ENCODE measurements at places on chromosomes 2 and 18.

GRCh38 chr2:63023444-63023843, 27.2 kb upstream of the OTX1 start:
- peak; percentile 23 for DNase-seq

- no peak for DNase-seq
Measured at GRCh38 chr2:130754811-130755210, 529 bp upstream of the AMER3 start.

DNA sequence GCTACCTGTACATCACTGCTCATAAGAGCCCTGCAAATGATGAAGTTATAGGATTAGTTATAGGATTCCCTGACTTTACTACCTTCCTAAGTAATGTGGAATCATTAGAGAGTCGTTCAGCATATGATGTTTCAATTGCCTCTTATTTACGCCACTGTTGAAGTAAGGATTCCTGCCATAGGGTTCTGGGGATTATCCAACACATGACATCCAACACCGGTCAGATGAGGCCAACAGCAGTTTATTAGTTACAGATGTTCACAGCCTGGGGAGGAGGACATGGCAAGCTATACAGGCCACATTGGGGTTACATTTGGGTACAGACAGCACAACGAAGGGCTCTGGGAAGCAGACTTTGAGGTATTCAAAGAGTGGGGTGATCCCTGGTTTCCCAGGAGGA, 134.1 kb upstream of the MC4R start:
- peak; percentile 53 for DNase-seq

DNA sequence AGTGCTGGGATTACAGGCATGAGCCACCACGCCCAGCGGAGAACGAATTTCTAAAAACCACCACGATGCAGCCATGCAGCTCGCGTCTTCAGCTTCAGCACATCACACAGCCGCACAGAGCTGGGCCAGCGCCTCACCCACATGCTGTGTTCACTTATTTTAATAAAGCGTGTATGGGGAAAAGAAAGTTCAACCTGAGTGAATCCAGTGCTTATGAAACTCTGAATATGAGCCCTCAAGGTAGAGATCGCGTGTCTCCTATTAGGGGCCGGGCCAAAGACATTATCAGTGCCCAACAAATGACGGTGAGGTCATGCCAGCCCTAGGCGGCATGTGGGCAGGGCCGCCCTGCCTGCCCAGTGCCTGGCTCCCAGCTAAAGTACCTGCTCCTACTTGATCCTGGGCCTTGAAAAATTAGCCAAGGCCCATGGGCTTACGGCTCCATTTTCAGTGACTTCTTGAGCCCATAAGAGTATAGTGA, 44.3 kb downstream of the SPRED2 start:
- no peak for DNase-seq

- DNase-seq = no peak
Measured at GRCh38 chr2:163687217-163687616, 48.6 kb downstream of the FIGN start.

GRCh38 chr18:5601188-5601624, 57.4 kb upstream of the EPB41L3 start:
- no peak for DNase-seq

DNA sequence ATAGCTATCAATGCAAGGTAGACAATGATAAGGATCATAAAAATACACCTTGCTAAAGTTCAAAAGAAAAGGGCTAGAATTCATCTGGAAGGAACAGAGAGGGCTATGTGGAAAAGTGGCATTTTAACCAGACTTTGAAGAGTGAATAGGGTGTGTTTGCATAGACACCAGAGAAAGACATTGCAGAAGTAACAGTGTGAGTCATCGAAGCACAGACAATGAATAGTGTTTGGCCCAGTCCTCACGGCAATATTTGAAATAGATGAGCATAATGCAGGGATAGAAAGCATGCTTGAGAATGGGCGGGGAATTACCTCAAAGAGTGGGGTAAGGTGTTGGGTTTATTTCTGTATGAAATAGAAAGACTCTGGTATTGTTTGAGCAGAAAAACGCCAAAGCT, 24.2 kb downstream of the MYT1L start:
- no peak for DNase-seq

- DNase-seq = no peak
Measured at GRCh38 chr2:105738658-105739241, 6.0 kb upstream of the NCK2 start.

DNA sequence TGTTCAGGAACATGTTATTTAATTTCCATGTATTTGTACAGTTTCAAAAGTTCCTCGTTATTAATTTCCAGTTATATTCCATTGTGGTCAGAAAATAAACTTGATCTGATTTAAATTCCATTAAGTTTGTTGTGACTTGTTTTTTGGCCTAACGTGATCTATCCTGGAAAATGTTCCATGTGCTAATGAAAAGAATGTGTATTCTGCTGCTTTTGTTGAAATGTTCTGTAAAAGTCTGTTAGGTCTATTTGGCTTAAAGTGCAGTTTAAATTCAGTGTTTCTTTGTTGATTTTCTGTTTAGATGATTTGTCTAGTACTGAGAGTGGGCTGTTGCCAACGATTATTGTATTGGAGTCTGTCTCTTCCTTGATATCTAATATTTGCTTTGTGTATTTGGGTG, 148.0 kb downstream of the UBR3 start:
- DNase-seq = no peak

GRCh38 chr2:118858485-118859156, 11.2 kb upstream of the EN1 start:
- DNase-seq = no peak

- peak; percentile 32 for DNase-seq
Measured at GRCh38 chr18:43751203-43751602, 473.9 kb upstream of the SYT4 start.

- no peak for DNase-seq
Measured at GRCh38 chr18:69895066-69896047, 52.3 kb downstream of the CD226 start.

- DNase-seq = no peak
Measured at GRCh38 chr2:5454051-5454390, 238.2 kb upstream of the SOX11 start.

- DNase-seq = no peak
Measured at GRCh38 chr2:1976112-1976511, 231.8 kb upstream of the PXDN start.

DNA sequence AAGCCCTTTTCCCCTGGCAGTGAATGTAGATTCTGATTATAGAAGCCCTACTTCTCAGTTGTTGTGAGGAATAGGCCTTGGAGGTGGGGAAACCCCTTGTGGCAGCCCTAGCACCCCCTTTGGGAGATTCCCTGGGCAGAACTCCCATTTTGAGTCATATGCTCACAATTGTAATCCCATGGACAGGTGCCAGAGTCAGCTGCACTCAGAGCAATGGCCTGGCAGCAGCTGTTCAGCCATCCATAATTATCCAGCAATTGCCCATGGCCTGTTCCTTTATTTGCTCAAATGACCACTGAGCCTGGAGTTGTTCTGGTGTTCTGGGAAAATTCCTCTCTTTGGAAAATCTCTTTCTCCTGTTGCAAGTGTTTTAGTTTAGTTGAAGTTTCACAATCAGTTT, 71.7 kb downstream of the PTRHD1 start:
- DNase-seq = peak; percentile 64

DNA sequence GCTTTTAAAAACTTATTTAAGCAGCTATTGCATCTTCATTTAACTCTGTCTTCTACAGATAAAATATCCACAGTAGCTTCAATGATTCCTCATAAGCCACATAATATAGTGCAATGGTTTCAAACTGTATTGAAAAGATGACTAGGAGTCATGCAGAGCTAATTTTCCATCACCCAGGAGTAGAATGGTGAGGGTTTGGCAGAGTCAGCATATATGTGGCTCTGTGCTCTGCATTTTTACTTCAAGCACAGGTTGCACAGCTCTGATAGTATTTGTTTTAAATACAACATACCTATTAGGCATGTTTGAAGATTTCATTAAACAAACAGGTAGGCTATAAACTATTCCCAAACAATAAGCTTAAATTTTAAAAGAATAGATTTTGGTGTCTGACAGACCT, 731.9 kb upstream of the VRK2 start:
- DNase-seq = no peak

DNA sequence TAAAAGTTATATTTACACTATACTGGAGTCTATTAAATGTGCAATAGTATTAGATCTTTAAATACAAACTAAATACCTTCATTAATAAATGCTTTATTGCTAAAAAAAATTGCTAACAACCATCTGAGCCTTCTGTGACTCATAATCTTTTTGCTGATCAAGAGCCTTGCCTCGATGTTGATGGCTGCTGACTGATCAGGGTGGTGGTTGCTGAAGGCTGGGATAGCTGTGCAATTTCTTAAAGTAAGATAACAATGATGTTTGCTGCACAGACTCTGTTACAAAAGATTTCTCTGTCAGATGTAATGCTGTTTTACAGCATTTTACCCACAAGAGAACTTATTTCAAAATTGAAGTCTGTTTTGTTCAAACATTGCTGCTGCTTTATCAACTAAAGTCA, 421.4 kb upstream of the CYRIA start:
- no peak for DNase-seq

GRCh38 chr2:237290261-237290660, 123.7 kb downstream of the COL6A3 start:
- DNase-seq = peak; percentile 80

- DNase-seq = no peak
Measured at GRCh38 chr2:74739129-74739528, 85.1 kb downstream of the SEMA4F start.

DNA sequence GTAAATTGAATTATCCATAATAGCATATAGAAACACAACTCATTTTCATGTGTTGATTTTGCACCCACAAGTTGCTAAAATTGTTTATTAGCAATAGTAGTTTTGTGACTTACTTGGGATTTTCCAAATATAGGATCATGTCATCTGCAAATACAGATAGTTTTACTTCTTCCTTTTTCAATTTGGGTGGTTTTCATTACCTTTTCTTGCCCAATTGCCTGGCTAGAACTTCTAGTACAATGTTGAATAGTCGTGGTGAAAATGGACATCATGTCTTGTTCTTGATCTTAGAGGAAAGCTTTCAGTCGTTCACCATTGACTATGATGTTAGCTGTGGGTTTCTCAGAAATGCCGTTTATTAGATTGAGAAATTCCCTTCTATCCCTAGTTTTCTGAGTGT, 60.2 kb upstream of the TCF7L1 start:
- DNase-seq = no peak

- no peak for DNase-seq
Measured at GRCh38 chr2:236691799-236692167, 122.2 kb downstream of the ACKR3 start.

DNA sequence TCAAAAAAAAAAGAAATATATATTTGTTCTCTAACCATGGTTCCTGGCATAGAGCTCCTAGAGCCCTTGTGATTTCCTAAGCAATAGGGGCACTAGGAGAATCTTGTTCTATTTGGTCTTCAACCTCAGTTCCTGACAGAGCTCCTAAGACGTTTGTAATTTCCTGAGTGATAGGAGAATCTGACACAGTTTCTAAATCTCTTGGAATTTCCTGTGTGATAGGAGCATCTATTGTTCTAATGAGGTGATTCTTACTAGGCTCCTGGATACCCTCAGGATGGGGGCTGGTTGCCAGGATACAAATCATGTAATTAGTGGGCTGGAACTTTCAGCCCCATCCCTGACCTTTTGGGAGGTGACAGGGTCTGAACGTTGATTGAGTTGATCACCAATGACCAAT, 245.8 kb downstream of the ZEB2 start:
- no peak for DNase-seq

GRCh38 chr2:11213090-11213638, 57.9 kb downstream of the SLC66A3 start:
- peak; percentile 69 for DNase-seq

DNA sequence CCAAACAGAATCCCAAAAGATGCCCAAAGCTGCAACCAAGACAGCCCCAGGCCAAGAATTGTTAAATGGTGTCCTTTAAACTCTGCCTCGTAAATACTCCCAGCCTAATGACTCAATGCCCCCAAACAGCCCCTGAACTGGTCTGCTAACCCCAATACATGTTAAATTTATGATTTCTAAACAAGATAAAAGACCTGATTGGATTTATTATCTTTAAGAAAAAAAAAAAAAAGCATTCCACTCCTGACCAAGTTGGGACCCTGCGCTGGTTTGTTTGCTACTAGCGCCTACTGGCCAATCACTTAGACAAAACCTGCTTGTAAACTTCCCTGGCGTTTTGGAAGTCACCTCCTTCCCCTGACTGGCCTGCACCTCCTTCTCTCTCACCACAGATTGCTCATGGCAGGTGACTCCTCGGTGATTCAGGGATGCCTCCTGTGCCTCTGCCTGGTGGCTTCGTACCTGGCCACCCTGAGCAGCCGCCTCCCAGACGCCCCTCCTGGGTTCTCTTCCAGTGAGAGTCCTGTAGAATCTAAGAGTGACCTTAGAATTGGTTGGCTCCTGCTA, 121.3 kb downstream of the BCL11A start:
- no peak for DNase-seq

DNA sequence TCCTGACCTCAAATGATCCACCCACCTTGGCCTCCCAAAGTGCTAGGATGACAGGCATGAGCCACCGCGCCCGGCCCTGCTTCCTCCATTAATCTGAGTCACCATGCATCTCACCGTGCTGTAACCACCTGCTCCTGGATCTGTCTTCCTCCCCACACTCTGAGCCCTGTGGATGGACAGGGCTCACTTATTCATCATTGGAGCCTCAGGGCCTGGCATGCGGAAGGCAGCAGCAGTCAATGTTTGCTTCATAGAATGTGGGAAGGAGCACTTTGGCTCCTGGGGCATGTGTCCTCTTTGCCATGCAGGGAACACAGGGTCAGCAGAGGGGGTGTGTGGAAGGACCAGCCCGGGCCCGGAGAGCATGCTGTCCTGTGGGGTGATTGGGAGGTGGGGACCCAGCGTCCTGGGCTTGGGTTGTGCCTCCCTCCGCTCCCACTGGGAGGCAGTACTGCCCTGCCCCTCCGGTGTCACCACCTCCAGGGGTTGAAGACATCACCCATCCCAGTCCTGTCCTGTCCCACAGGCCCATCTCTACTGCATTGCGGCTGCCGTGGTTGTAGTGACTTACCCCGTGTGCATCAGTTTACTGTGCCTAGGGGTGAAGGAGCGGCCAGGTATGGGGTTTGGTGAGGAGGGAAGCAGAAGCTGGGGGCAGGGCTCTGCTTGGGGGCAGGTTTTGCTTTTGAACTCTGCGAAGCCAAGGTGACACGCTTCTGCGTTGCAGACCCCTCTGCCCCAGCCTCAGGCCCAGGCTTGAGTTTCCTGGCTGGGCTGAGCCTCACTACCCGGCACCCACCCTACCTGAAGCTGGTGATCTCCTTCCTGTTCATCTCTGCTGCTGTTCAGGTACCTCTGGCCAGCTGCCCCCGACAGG, 11.5 kb downstream of the MFSD2B start:
- no peak for DNase-seq

GRCh38 chr2:237235383-237236095, 149.8 kb downstream of the COPS8 start:
- peak; percentile 69 for DNase-seq

DNA sequence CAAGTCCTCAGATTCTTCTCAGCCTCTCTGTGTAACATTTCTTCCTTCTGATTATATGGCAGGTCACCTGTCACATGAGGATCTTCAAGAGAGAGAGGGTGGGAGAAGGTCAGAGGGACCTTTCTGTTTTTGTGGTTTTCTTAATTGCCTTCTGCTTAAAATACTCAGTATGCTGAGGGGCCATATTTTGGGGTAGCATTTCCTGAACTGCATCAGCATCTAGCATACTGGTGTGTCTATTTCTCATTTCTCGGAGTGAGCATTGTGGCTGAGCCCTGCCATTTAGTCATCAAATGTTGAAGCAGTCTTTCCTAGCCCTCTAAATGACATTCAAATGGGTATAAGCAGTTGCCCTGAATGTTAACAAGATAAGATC, 162.7 kb downstream of the MYO3B start:
- no peak for DNase-seq
